ENCODE measurements at places on chromosomes 6 and 20.
A peak's percentile ranks its signal among the peaks of the same experiment; 100 is the strongest.

- DNase-seq, result no peak
Observed at GRCh38 chr6:74964871-74965441, 240.9 kb downstream of the COL12A1 start.

DNA sequence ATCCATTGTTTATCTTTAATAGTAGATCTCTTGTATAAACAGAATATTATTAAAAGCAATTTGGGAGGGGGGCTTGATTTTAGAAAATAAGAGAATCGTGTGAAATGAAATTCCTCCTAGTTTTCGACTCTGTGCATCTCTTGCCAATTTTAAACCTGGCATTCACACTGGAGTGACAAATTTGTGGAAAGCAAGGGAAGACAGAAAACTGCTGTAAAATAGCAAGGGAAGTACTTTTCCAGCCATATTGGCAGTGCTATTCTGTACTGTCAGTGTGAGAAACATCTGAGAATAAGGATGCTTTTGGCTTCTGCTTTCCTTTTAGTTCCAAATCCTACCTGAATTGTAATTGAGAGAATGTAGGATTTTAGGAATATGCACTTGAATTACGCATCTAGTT is 40.2 kb downstream of the TOP1 start:
- DNase-seq, result no peak

- no peak for DNase-seq
Observed at GRCh38 chr6:21098744-21099143, 494.8 kb upstream of the SOX4 start.

GRCh38 chr6:137756788-137757187 is 110.3 kb upstream of the TNFAIP3 start:
- no peak for DNase-seq

GRCh38 chr20:63471981-63472831 is at the start of gene KCNQ2:
KCNQ2 (minus strand) TSS chr20:63472655; CDS start chr20:63472463, 192 bp downstream.
- DNase-seq, result no peak

- no peak for DNase-seq
Observed at GRCh38 chr20:32195581-32195980, 12.0 kb downstream of the PLAGL2 start.

DNA sequence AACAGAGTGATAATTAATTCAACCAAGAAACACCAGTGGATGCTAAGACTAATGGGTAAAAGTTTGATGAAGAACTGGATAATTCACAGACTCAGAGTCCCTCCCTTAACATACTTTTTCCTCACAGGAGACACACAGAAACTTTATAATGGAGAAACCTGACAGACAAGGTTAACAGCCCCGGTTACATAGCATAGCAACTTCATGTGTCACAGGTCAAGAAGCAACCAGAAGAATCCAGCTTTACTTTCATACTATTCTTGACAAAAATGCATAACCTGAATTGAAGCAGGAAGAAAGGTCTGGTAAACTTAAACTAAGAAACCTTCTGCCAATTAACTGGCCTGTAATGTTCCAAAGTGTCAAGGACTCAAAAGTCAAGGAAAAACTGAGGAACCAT is 375.9 kb downstream of the RNF144B start:
- DNase-seq, result no peak

- no peak for DNase-seq
Observed at GRCh38 chr6:35955970-35956369, 35.1 kb upstream of the SRPK1 start.

DNA sequence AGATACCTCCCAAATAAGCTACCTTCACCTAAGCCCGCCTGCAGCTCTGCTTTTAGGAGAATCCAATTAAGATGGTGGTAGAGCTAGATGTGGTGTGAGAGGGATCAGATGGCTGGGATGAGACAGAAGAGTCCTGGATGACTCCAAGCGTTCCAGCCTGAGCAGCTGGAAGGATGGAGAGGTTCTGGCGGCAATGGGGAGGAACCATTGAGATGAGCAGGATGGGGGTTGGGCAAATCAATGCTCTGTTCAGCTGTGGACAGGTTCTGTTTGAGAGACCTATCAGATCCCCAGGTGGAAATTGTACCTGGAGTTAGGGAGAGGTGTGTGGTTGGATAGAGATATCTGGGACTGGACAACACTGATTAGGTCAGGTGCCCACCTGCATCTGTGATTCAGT is 23.0 kb downstream of the PHACTR3 start:
- DNase-seq, result no peak

DNA sequence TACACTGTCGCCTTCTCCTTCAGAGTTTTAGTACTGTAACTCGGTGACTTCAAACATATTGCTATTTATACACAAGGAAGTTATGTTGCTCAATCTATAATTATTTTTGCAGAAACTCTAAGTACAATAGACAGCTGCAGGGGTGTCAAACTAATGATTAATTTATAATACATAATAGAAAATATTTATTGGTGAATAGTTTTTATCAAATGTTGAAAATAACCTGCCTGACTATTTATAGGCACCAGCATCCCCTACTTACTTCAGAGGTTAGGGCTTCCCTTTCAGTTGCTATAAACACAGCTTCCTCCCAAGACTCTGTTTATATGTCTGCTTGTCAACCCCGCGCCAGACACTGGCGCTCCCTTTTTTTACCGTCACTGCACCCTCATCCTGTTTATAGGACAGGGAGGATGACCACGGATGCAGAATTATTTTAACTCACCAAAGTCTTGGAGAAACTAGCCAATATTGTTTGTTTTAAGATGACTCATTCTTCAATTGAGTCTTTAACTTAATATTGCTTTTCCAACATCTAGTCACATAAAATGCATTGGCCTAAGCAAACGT is 225.0 kb downstream of the ALDH8A1 start:
- DNase-seq, result no peak

DNA sequence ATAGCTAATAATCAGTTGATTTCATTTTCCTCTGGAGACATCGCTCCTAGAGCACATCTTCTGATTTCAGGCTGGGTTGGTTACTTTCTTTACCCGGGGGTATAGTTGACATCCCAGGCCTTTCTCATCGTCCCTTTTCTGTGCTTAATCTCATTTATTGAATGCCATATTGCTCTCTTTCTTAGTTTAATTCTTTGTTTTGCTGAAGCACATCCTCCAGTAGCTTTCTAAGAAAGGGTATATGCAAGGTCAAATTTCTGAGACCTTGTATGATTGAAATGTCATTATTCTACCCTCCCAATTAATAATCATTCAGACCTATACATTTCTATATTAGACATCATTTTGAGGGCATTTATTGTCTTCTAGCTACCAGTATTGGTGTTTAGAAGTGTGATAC is 2.6 kb upstream of the C20orf141 start:
- no peak for DNase-seq

DNA sequence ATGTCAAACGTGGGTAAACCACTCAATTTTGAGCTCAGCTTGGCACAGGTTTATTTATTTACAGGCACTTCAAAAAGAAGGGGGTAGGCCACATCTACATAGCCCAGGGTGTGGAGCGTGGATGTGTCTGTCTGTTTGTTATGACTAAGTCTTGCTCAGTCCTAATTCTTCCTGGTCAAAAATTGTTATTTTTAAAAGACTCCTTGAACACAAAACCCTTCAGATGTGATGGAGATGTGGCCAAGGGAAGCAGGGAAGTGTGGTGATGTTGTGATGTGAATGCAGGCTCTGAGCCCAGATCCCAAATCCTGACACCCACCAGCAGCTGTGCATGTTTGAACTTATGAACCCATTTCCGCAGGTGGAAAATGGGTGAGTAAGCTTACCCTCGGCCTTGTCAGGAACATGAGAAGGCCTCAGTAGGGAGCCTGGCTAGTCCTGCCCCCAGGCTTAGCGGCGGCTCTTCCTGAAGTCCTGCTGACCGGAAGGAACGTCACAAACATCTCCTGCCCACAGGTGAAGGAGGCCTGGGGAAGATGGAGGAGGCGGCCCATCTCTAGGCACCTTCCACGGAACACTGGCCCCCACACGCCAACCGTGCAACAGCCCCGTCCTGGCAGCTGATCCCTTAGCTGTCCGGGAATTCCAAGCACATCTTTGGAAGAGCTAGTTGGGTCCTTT is 119.7 kb downstream of the MYLK4 start:
- DNase-seq, result no peak

DNA sequence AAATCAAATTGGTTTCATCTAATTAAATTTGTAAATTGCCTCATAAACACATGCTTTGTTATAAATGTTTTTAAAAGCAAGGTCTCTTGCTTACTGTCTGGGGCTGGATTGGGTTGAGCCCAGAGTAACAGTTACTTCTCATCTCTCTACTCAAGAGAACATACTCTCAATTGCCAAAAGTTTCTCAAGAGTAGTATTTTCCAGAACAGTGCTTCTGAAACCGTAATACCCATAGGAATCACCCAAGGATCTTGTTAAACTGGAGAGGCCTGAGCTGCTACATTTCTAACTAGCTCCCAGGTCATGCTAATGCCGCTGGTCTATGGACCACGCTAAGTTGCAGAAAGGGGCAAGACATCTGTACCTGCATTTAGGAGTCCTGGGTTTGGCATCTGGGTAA is 744.9 kb downstream of the PTPRT start:
- DNase-seq, result no peak

DNA sequence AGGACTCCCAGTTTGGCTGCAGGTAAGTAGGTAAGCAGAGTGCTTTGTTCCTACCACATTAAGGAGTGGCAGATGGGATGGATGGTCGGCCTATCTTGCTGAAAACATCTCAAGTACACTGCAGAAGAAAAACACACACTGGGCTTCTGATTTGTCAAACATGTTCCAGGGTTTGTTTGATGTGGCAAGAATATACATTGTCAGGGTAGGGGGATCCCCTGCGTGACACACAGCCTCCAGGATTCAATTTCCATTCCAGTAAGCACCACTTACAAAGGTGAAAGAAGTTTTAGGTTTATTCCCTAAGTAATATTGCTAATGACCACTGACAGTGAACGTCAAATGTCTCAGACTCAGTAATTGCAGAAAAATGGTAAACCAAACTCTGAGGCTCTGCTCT is 26.0 kb upstream of the KIF16B start:
- no peak for DNase-seq

DNA sequence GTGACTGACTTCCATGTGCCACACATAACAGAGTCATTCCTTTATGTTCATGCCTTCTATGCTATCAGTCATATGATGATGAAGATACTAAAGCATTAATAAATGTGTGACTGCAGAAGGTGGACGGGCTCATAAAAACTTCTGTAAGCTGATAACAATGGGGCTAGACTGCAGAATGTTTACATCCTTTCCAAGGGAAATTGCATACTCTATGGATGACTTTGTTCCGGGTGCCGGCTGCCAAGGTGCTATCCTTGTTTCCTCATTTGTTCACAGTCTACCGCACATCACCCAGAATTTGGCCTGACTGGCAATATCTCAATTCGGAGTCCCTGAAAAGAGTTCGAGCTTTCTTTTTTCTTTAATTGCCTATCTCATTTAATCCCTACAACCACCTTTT is 85.0 kb downstream of the HUS1B start:
- no peak for DNase-seq

- DNase-seq, result peak; percentile 89
Observed at GRCh38 chr6:84428300-84428907, 201.0 kb upstream of the CEP162 start.

GRCh38 chr6:137678451-137678850 is 184.3 kb upstream of the OLIG3 start:
- no peak for DNase-seq

- no peak for DNase-seq
Observed at GRCh38 chr6:43575105-43575771, 600 bp downstream of the XPO5 start.

DNA sequence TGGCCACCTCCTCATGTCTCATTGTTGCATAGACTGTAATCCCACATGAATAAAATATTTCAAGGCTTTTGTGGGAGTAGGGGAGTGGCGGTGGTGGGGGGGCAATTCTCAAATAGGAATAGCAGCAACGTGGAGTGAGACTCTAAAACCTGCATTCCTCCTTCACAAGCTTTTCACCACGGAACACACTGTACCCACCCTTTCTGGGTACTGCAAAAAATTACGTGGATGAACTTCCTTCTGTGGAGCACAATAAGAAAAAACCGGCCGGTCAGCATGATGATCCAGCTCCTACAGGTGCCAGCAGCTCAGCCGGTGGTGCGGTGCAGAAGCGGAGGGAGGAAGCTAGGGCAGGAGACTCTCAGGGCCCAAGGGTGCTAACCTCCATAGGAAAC is 930 bp upstream of the RRAGD start:
- DNase-seq, result no peak

GRCh38 chr6:112054555-112055190 is 769 bp downstream of the CCN6 start:
- DNase-seq, result no peak

- DNase-seq, result no peak
Observed at GRCh38 chr6:138597336-138597735, 98.0 kb upstream of the NHSL1 start.

- DNase-seq, result no peak
Observed at GRCh38 chr6:169489563-169490245, 212.1 kb downstream of the WDR27 start.

DNA sequence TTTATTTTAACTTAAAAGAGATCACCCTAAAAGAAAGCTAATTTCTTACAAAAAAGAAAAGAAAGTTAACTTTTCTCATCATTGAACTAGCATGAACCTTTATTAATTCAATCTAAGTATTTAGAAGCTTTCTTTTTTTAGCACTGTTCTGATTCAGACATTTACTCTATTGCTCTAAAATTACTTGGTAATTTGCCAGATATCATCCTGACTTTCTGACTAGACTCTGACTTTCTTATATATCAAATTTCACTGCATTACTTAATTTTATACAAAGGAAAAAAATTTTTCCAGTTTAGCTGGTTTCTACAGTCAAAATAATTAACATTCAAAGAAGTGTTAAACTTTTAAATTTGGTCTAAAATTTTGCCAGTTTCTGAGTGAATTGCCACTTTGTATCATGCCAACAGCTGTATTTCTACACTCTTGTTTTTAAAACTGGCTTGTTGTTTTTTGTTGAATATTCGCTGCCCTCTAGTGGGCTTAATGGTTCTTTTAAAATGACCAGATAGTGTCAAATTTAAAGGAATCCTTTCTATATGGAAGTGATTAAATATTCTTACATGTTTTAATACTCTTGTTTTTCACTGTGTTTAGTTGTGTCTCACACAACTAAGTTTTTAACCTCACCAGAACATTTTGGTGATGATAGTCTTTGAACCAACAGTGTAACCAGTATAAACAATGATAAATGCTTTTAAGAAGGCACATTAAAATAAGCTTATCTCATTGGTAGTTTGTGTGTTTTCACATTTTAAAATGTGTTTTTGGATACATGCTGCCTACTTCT is 102.0 kb downstream of the POPDC3 start:
- no peak for DNase-seq

- DNase-seq, result no peak
Observed at GRCh38 chr20:35511814-35512420, 17.5 kb downstream of the C20orf173 start.

- DNase-seq, result no peak
Observed at GRCh38 chr6:89518352-89519055, 85.6 kb downstream of the ANKRD6 start.

GRCh38 chr6:56760842-56761241 is 118.2 kb upstream of the DST start:
- DNase-seq, result no peak

DNA sequence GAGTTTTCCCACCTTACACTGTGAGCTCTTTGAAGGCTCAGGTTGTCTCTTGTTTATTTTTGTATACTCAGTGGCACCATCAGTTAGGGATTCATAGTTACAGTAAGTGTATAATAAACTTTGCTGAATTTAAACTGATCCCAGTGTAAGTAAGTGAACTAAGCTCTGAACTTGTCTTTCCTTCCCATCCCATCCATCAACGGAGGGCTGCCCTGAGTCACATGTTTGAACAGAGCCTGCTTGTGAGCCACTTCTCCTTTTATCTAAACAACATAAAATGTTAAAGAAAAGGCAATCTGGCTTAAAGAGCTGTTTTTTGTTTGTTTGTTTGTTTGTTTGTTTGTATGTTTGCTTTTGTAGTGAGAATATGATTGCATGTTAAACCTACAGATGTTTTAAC is 185.7 kb upstream of the MARCKS start:
- no peak for DNase-seq

Data from right cardiac atrium (tissue), 5 donors.